ENCODE measurements at places on chromosomes 13 and 19. TPM values are rescaled to one million over a fixed set of nuclear protein-coding genes. Genes with fewer than 3 reads are reported as not detected.

- H3K36me3 ChIP-seq = no peaks in the 10 kb centered on the region
- no peaks in the 10 kb centered on the region for H3K4me1 ChIP-seq
- H3K27me3 ChIP-seq = no peaks in the 10 kb centered on the region
- DNase-seq = no peak
- no peak overlapping the region for H3K4me3 ChIP-seq
- no peak overlapping the region for H3K27ac ChIP-seq
Observed at GRCh38 chr13:93805736-93806135, 579.1 kb downstream of the GPC6 start.

DNA sequence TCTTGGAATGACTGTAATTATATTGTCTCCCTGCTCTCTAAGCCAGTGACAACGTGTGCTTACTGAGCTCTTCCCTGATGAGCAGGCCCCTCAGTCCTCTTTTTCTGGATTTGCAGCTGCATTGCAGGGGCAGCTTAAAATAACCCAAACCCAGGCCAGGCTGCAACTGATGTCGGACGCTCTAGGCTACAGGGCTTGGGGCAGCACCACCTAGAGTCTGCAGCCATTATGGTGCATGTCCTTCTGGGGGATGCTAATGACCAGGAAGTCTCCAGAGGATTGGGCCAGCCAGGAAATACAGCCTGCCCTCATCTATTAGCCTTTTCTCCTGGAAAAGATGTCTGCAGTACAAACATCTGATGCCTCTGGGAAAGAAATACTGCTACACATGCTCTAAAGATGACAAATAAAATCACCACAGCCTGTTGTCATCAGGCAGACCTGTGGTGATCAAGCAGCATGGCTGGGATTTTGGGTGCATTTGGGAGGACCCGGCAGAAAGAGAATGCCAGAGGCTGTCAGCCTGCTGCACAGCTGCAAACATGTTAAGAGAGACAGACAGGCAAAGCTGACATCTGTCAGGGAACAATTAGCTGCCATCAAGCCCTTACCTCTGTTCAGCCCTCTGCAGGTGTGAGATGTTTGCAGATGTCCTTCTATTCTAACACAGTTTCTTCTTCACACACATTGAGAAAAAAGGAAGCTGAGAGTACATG, 51.8 kb downstream of the CCDC70 start:
- DNase-seq = no peak
- H3K27ac ChIP-seq = no peak overlapping the region
- no peak overlapping the region for H3K4me3 ChIP-seq
- H3K4me1 ChIP-seq = no peaks in the 10 kb centered on the region
- H3K36me3 ChIP-seq = no peaks in the 10 kb centered on the region

DNA sequence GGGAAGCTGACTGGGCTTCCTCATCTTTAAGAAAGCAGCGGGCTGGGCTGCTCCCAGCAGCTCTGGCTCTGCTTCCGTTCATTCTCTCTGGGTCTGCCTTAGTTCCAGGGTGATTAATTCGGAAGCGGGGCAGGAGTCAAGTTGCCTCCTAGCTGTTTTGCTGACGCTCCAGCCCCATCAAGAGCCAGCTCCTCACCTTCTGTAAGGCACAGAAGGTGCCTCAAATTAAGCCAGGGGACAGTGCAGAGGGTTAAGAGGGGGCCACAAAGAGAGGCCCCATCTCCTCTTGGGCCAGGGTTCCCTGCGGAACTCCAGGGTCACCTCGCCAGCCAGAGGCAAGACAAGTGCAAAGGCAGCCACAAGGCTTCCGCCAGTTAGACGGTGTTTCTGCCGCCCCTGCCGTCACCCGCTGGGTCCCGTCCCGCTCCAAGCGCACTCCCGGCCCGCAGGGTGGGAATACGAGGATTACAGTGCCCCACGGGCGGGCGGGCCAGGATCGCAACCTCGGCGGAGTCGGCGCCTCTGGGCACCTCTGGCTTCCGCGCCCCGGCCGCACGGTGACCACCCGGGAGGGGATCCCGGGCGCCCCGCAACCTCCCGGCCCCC, 508 bp downstream of the SLC15A1 start:
- no peaks in the 10 kb centered on the region for H3K36me3 ChIP-seq
- peaks cover 43% of the 10 kb centered on the region for H3K27me3 ChIP-seq
- DNase-seq = peak; percentile 5
- no peak overlapping the region for H3K4me3 ChIP-seq

DNA sequence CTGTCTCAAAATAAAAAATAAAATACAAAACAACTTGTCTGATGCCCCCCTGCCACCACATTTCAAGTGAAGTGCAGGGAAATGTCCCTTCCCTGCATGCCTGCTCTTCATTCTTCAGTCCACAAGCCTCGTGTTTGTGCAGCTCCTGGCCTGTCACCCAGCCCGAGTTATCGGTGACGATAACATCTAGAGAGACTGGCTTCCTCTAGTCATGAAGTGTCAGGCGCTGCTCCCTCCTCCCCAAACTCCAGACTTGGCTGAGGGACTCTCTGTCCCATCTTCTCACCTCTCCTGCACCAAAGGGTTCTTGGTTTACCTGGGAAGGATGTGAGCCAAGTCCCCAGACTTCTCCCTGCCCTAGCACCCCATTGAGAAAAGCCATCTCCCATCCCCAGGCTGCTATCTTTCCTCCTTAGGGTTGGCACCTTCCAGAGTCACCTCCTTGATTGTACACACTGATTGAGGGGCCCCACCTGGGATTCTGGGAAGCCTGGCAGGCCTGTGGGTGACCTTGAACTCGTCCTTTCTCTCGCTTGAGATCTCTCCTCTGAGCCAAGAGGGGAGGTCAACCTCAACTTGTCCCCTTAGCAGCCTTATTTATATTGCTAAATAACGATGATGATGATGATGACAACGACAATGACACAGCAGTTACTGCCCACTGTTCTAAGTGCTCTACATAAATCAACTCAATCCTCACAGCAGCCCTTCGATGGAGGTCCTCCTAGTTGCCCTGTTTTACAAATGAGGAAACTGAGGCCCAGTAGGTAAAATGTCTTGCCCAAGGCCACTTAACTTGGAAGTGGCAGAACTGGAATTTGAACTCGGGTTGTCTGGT, 13.1 kb upstream of the PLAUR start:
- H3K27me3 ChIP-seq = no peaks in the 10 kb centered on the region
- no peak overlapping the region for H3K4me3 ChIP-seq
- no peak overlapping the region for H3K27ac ChIP-seq

ZFP28 gene
- polyA plus RNA-seq = 3.0 TPM
